ENCODE measurements at places on chromosomes 5 and 9.

DNA sequence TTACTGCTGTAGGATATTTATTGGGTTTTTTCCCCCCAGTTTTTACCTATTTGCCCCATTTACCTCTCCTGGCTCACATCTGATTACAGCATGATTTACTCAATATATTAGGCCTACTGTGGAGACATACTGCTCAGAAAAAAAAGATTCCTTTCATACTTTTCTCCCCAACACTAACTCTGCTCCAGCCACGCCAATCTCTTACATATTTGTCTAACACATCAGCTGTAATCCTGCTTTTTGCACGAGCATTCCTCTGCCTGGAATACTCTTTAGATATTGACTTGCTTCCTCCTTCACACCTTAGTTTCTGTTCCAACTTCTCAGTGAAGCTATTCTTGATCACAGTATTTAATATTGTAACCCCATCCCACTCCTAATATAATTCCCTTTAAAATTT, 158.1 kb upstream of the VCAN start:
- no peak for DNase-seq

- no peak for DNase-seq
Observed at GRCh38 chr5:169695919-169696490, 58.9 kb downstream of the DOCK2 start.

DNA sequence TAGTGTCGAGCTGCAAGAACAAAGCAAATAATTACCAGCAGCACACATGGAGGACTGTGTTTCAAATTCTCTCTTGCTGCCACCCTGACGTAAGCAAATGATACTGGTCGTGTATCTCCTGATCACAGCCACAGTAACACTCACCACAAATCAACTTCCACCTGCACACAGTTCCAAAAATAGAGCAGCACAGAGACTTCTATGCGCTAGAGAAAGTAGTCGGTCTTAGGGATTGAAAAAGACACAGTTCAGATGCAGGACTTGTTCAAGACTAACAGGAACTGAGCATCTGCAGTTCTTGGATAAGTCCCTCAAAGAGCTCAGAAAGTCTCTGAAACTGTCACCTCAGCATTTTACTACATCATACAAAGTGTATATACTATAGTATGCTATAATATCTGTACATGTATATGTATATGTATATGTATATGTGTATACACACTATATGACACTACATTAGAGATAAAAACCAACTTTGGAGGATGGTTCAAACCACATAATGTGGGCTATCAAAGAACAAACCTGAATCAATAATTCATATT, 279.0 kb downstream of the GLIS3 start:
- DNase-seq = no peak

- DNase-seq = no peak
Observed at GRCh38 chr9:122192914-122193525, 33.3 kb downstream of the MORN5 start.

DNA sequence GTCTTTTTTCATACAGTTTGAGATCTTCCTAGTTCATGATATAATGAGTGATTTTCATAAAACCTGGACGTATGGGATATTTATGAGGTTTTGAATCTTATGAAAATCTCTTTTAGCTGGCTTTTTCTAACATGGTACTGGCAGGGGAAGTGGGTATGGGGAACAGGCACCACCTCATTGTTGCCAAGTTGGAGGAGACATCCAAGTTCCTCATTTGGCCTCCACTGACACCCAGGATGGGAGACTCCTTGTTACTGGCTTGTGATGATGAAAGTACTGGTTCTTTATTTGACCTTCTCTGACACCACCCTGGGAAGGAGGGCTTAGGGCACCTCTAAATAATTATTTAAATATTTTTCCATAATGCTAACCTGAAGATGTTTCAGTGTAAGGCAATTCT, 4.0 kb upstream of the TNPO1 start:
- DNase-seq = no peak

DNA sequence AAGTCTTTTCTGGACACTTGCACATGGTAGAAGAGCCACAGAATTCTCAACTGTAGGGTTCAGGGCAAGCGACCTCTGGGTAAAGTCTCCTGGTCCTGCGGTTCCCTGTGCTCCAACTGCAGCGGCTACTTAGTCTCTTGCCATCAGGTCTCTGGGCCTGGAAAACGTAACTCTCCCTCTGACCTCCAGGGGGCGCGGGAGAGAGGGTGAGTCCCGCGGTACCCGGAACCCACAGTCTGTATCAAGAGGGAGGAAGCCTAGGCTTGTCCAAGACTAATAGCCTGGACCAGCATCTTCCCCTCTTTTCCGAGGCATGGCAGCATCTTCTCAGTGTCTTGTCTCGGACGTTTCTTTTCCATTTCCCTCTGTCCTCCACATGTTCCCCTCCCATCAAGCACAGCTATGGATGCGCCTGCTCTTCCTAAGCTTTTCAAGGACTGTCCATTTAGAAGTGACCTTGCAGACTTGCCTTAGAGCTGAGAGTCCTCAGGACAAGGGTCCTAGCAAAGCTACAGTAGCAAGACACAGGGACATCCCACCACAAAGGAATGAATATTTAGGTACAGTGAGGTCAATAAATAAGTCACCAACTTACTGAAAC, 59.3 kb downstream of the FSTL4 start:
- peak; percentile 74 for DNase-seq
